Mesothelial cell of epicardium (in vitro differentiated cells): ENCODE measurements at places on chromosomes 12 and 14.

DNA sequence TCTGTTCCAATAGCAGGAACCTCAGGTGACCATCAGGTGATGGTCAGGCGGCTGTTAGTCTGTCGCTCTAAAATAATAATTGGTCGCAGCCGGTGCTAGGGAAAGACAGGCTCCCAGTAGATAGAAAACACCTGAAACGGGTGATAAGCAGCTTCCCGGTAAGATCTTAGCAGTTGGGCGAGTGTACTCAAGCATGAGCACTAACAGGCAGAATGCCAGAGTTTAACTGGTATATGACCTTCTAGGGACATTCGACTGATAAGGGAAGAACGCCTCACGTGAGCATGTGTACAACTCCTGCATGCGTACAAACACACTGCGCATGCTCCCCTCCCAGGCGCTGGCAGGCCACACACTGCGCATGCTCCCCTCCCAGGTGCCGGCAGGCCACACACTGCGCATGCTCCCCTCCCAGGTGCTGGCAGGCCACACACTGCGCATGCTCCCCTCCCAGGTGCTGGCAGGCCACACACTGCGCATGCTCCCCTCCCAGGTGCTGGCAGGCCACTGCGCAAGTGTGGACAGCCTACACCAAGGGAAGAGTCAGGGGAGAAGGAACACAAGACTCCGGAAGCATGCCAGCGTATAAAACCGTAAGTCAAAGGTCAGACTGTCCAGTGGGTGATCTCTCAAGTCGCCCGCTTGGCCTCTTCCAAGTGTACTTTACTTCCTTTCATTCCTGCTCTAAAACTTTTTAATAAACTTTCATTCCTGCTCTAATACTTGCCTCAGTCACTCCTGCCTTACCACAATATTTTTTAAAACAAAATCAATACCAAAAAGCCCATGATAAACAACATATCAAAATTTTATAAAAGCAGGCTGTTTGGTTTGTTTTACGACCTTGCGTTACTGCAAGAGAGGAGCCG, 24.5 kb downstream of the GPRC5D start:
- peak; percentile 52 for DNase-seq

- DNase-seq, result no peak
Measured at GRCh38 chr14:92984082-92984788, 61.3 kb downstream of the CHGA start.

DNA sequence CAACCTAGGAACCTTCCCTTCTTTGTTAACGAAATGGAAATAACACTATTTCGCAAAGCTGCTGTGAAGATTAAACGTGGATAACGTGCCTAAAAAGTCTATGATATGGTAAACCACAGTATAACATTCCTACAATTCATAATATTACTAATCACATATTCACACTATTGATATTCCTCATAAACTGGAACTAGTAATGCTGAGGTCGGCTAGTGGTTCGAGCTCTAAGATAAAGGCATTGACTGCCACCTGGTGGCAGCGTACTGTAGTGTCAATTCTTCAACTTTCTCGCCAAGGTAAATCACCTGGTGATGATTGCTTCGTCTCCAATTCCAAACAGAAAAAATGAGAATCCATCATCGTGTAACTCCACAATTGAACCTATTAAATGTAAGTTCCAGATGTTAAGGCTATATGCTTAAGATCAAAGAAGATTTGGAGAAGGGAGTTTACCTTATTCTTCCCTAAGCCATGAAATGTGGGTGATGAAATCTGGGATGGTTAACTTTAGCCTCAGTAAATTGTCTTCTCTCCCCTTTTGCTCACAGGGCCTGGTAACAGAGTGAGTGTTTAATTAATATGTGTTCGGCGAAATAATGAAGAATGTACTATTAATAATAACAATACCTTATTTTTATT, 197.5 kb upstream of the TMEM132C start:
- no peak for DNase-seq

DNA sequence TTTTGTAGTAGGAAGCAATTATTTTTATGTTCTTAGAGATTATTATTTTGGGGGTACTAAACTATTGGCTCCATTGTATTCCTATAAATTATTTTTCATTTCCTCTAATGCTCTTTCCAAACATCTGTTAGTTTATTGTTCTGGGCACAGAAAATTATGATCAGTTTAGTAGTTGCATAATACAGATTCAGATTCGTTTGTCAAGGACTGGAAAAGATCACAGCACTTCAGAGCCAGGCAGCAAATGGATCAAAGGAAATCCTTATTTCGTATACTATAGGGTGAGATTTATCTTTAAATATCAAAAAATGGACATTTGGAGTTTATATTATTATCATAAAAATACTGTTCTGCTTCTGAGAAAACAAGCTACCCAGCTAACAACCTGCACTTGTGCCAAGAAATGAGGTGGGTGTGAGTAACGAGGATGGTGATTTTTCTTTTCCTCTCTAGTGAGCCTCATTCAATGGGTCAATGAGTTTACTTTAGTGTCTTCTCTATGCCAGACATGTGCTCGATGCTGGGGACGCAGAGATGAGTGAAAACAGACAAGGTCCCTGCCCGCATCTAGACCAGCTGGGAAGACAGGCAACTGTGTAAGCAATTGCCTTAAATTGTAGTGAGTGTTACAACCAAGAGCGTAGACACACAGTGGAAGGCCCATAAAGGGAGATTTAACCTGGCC, 208.6 kb upstream of the PLXNC1 start:
- no peak for DNase-seq

GRCh38 chr14:68882235-68882634, 89.4 kb upstream of the ZFP36L1 start:
- DNase-seq, result no peak

GRCh38 chr14:49619730-49620129, 696 bp downstream of the RPL36AL start:
- no peak for DNase-seq

- no peak for DNase-seq
Measured at GRCh38 chr14:75522224-75522982, at the start of gene BATF. BATF (plus strand) TSS chr14:75522469; CDS start chr14:75522683, 214 bp downstream.

- no peak for DNase-seq
Measured at GRCh38 chr14:61620130-61620946, 75.0 kb upstream of the HIF1A start.

DNA sequence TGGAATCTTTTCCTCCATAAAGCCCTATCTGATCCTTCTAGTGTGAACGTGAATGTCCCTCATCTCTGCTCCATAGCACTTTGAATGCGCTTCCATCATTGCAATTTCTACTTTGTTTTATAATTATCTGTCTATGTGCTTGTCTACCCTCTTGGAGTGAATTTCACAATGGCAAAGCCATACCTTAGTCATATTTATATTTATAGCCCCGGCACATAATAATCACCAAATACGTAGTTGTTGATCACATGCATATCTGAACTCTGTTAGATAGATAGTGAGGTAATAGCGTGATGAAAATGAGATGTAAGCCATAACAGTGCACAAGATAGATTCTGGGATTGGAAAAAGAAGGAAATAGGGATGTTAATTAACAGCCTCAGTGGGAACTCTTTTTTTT, 55.2 kb downstream of the MSRB3 start:
- DNase-seq, result no peak

GRCh38 chr12:47105914-47106674, 26.3 kb upstream of the AMIGO2 start:
- DNase-seq, result no peak

GRCh38 chr12:57896434-57897201, 44.7 kb upstream of the ATP23 start:
- peak; percentile 67 for DNase-seq

GRCh38 chr12:66144791-66145754, 14.5 kb upstream of the LLPH start:
- no peak for DNase-seq

DNA sequence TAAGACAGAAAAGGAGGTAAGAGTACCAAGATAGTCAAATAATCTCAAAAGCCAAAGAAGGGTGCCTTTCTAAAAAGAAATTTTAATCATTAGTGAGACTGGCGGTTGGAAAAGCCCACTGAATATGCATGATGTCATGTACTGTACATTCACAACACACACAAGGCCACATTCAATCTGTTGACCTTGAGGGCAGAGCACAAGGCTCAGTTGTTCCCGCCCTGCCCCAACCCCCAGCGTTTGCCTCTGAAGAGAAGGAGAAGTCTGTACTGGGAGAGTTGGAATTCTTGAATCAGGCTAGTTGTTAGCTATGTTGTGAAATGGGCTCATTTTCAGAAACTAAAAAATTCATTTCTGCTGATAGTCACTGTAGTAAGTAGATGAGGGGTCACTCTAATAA, 50.2 kb upstream of the NID2 start:
- DNase-seq, result no peak

GRCh38 chr12:69642531-69642930, 31.8 kb upstream of the LRRC10 start:
- DNase-seq, result no peak

DNA sequence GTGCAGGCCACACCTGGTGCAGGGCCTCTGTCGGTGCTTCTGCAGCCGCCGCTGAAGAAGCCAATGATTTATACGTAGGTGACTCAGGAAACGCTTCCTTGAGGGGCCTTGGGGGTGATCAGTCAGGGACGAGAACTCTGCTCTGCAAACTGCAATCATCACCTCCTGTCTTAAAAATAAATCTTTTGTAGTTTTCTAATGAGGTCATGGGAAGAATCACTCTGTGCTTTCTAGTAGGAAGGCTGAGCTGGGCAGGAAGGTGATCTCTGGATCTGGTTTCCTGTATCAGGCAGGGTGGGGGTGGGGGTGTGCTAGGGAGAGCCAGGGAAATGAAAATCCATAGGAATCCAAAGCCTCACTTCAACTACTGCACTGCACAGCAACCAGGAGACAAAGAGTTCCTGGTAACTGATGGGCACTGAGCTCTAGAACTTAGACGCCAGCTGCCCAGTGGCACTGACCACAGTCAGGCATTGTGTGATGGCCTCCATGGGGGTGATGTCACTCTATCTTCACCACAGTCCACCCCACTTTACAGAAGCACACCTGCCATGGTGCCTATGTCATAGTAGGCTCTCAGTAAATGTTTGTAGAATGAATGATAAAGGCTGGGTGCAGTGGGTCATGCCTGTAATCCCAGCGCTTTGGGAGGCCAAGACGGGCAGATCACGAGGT, 292.4 kb upstream of the PWP1 start:
- DNase-seq, result no peak

DNA sequence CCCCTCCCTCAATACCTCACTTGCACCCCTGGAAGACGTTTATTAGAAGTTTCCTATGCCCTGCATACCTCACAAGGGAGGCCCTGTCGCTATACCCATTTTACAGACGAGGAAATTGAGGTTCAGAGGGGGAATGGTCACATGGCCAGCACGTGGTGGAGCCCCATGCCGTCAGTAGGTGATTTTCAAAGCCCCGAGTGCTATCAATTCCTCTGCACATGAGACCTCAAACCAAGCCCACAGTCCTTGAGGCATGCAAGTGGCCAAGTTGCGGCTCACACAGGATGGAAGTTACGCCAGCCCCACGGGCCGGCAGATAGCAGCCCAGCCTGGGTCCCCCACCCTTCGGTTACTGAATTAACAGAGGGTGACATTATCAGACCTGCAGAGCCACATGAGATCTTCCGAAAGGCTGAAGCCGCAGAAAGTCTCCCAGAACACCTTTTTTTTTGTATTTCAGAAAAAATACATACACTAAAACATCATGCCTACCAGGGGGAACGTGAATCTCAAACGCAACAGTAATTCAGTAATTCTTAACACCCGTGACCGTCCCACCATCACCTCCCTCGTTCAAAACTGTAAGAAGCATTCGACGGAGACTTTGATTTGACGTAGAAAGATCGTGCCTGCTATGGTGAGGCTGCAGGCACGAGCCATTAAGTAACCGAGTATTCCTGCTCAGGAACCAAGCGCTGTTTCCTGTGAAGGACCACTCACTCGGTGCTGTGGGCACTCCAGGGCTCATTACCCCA, 129.0 kb downstream of the RFLNA start:
- no peak for DNase-seq

DNA sequence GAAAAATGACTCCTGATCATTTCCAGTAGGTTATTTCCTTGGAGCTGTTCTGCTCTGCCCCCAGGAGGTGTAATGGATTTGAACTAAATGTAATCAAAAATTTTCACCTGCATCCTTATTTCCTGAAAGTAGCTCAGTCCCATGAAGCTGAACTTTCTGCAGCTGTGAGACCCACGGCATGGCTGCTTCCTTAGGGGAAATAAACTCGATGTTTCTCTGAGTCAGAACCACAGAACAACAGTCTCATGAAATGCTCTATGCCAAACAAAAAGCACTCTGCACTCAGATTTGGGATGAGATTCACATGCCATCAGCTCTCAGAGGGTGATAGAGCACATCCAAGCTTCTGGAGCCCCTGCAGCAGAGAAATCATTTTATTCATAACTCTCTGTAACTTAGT, 224.1 kb upstream of the PLEKHG7 start:
- no peak for DNase-seq

GRCh38 chr14:65290830-65291229, 121.7 kb upstream of the FUT8 start:
- no peak for DNase-seq

DNA sequence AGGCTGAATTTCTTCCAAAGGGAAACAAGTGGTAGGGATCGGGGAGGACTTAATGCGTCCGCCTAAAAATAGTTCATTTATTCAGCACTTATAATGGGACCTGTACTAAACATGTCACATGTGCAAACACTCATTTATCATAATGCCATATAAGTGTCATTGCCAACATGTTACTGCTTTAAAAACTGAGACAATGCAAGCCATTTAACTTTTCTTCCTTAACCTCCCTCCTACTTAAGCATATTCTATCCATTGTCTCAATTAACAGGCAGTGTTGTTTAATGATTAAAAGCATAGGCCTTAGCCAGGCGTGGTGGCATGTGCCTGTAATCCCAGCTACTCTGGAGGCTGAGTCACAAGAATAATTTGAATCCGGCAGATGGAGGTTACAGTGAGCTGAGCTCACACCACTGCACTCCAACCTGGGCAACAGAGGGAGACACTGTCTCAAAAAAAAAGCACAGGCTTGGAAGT, 13.5 kb upstream of the SCFD1 start:
- DNase-seq, result no peak

- DNase-seq, result no peak
Measured at GRCh38 chr12:65019696-65020234, 101.3 kb downstream of the WIF1 start.

GRCh38 chr12:53750812-53751335, 905 bp downstream of the CISTR start:
- DNase-seq, result no peak

DNA sequence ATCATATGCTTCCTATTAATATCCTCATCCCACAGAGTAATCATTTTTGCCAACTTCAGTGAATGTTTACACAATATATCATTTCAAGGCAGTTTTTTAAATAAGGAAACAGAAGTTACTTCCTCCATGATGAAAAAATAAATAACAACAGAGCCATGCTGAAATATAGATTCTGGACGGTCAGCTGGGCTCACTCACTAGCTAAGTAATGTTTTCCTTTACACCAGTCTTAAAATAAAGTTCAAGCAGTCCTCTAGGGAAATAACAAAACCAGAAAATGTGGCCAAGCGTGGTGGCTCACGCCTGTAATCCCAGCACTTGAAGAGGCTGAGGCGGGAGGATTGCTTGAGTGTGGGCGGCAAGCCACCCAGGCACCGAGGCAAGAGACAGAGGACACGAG, 28.7 kb downstream of the AICDA start:
- no peak for DNase-seq

GRCh38 chr12:91072931-91073330, 15.1 kb upstream of the KERA start:
- no peak for DNase-seq
